CD14-positive monocyte (primary cell): ENCODE measurements at places on chromosomes 7 and 10.

GRCh38 chr10:77578583-77579227, 58.9 kb downstream of the KCNMA1 start:
- no peak for DNase-seq

DNA sequence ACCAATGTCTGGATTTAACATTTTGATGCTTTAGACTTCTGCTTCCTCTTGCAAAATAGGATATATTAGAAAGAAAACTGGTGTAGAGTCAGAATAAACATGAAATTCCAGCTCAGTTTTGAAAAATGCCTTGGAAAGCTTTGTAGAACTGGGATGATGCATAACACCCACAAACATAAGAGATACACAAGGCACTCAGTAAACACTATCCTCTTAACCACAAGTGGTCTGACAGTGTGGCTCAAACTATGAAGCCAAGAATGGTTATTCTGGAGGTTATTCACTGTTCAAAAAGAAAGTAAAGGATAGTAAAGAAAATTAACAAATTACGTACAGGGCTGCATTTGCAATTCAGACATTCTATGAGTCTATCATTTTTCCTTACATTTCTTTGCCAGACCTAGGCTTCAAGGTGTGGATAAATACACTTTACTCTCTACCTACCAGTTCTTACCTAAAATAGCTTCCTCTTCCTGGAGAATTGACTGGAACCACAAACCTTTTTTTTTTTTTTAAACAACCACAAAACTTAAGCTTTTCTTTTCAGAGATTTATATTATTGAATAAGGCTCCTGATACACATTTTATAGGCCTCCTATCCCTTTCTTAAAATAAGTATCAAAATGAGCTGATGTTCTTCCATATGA, 9.0 kb upstream of the RSBN1L start:
- no peak for DNase-seq

DNA sequence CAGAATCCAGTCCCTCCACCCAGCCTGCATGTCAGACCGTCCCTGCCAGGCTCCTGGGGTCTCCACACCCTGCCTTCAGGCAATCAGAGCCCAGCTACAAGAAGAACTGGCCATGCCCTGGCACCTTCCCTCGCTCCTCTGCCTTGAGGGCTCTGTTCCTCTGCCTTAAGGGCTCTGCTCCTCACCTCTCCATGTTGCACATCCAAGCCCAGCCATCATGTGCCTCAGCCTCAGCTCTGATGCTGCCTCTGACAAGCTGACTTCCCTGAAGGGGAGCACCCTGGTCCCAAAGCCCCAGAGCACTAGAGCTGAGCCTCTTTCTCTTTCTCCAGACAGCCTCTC, 50.3 kb upstream of the ANTXRL start:
- DNase-seq: no peak

- peak; percentile 29 for DNase-seq
These were observed 21.6 kb upstream of the ZFAND2A start for GRCh38 chr7:1181640-1182039.

DNA sequence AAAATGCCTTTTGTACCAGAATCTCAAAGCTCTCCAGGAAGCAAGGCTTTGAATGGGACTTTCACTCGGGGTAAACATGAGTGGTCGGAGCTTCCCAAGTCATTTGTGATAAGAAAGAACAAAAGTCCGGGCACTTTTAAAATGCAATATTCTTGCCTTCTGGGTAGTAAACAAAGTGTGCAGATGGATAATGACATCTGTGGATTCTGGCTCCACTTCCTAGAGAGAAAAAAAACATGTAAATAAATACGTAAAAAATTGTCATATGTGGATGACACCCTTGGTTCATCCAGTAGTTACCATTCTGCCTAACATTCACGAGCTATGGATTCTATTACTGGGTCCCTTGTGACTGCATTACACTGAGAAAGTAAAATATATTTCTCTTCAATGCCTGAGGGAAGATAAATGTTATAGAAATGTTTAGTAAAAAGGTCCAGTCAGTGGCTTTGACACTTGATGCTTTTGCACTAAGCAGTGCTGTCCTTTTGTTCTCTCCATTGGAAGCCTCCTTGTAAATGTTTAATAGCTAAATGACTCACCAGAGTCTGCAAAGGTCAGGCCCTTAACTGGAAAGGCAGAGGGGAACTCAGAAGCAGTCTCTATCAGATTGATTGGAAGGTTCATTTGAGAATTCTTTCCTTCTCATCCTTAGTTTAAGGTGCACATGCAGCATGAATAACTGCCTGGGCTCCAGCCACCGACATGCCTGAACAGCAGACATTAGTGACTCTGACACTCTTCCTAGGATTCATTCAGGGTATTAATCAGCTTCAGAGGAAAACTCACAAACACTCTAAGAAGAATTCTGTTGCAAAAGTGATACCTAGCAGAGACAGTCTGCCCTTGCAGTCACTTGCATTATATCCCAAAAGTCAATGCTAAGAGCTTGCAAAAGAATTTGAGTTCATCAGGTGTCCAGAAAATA, 11.7 kb upstream of the EDRF1 start:
- DNase-seq: no peak

DNA sequence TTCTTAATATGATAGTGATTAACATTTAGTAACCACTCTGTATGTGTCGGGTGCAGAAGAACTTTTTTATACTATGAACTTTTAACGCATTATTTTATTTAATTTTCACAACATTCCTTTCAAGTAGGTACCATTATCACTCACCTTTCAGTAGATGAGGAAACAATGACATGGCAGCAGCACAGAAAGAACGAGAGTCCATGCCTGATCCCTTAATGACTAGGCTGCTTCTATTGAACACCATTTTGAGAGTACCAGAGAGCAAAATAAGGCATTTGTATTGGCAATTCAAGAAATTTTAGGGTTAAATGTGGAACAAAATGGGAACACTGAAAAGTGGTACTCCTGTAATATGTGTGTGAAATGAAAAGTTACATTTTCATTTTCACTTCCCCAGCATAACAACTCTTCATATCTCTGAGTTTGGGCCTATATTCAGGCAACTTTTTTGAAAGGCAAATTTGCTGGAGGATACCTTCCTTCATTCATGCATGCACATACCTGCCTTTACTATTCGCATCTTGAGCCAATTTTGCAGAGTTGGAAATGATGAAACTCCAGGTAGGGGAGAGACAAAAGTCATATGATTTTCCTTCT, 12.8 kb downstream of the LRRN3 start:
- no peak for DNase-seq

DNA sequence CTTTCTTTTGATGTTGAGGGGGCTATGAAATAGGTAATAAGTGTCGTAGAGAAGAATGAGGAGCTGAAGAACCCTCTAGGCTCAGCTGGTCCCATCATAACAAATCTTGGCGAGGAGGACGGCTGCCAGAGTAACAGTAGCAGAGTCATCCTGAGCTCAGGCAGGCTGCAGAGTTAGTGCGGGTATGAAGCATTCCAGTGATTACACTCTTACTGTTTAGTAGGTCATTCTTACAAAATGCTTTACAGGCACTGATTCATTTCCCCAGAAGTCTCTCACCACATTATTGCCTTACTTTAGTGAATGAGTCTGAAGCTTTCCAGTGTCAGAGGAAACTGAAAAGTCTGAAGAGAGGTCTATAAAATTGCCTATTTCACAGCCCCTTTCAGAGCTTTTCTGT, 43.9 kb upstream of the GPR158 start:
- no peak for DNase-seq

DNA sequence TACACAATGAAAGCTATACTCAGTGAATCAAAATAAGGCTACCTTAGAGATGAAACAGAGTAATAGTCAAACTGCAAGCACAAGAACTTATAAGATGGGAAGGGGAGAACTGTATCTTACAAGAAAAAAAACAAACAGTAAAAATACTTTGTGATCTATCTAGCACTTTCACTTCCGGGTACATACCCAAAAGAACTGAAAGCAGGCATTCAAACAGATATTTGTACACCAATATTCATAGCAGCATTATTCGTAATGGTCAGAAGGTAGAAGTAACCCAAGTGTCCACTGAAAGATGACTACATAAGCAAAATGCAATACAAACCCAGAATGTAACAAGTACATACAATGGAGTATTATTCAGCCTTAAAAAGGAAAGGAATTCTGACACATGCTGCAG, 18.0 kb downstream of the FAM204A start:
- DNase-seq: no peak

DNA sequence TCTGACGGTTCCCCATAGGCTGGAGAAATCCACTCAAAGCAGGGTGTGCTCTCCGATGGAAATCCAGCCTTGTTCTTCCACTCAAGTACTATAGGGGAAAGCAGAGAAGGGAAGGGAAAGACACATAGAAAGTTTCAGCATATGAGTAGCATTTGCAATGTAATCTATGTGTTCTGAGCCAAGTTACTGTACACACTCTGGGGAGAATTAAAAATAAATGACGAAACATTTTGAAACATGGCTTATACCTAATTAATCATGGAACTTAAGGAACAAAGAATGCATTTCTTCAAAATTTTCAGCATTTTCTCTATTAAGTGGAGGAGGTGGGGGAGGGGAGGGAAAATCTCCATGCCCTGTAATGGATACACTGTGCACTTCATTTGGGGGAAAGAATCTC, 198.1 kb upstream of the HABP2 start:
- no peak for DNase-seq

DNA sequence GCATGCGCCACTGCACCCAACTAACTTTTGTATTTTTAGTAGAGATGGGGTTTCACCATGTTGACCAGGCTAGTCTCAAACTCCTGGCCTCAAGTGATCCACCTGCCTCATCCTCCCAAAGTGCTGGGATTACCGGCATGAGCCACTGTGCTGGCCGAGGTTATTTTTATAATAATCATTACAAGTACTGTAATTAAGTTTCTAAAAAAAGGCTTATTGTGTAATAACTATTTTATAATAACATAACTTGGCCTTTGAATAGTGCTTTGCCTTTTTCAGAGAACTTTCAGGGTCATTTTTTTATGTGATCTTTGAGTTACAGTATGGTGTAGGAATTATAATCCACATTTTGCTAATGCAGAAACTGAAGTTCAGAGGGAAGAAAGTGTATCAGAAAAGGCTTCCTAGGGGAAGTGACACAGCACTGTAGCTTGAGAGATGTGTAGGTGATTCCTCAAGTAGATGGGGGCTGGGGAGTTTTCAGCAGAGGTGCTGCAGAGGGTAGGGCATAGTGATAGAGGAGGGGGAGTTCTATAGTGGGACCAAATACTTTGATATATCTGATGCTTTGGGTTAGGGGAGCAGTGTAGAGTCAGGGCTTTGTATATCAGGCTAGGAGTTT, 9.2 kb upstream of the SYPL1 start:
- no peak for DNase-seq

- no peak for DNase-seq
These were observed 1.3 kb downstream of the IMMP2L start for GRCh38 chr7:111560773-111561653.

GRCh38 chr10:90652519-90652918, 205.3 kb downstream of the HTR7 start:
- DNase-seq: no peak
